SK-MEL-5 (cell line): ENCODE measurements at places on chromosomes 1 and 21.

- no peak for DNase-seq
These were observed 66.5 kb downstream of the FCRL5 start for GRCh38 chr1:157485793-157486192.

GRCh38 chr1:25356848-25357247 is 18.7 kb downstream of the TMEM50A start:
- no peak for DNase-seq

GRCh38 chr1:246597340-246597739 is 31.1 kb downstream of the CNST start:
- no peak for DNase-seq

GRCh38 chr1:65265296-65265650 is 44.1 kb upstream of the DNAJC6 start:
- DNase-seq = no peak

DNA sequence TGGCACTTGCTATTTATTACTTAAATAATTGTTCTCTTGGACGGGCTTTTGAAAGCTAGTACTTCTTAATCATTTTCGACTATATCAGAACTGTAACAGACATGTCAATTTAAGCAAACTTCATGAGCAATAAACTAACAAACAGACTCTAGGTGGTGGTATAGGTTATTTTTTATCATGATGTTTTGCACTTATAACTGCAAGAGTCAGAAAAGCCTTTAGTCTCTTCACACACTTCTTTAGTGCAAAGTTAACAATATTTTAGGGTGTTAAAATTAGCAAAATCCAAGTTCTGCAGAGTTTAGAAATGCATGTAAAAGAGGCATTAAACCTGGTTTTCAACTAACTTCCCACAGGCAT is 2.2 kb downstream of the NRIP1 start:
- peak; percentile 11 for DNase-seq

DNA sequence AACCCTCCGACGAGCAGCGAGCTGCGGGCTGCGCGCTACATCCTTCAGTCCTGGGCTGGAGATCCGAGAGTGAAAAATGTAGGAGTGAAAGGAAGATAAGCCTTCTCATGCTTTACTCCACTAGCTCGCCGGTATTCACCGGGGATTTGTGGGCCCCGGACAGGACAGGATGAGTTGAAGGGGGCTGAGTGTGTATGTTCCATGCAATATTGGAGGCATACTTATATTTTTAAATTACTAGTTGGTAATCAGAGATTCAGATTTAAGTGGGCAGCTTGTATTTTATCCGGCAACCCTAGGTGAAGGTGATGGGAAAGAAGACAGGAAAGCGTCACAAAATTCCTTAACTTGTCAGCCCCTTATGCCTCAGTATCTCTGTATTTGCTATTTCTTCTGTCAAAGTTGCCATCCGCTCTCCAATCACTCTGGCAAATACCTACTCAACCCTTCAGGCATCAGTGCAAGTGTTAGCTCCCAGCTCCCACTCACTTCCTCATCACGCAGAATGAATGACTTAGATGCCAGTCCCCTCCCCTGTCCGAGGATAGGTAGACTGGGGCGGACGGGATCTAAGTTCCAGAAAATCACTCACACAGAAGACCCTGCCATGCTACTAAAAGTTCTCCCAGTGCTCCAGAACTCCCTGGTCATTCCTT is 503 bp upstream of the PIGM start:
- DNase-seq = peak; percentile 9

- DNase-seq = no peak
These were observed 289.4 kb downstream of the CHRM3 start for GRCh38 chr1:239675735-239676134.

- DNase-seq = no peak
These were observed 147.1 kb downstream of the HHAT start for GRCh38 chr1:210475806-210476205.

DNA sequence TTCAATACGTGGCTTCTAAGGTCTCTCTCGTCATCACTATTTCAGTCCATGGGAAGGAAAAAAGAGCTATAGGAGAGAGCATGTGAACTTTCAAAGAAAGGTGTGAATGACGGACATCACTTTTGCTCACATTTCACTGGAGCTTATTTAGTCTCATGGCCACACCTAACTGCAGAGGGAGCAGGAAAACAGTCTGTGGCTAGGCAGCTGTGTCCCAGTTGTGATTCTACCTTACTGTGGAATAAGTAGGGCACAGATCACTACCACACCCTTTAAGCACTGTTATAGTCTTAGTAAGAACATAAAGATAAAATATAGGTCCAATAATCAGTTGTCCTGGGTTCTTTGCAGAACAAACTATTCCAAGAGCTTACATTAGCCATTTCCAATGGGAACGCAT is 192.9 kb downstream of the NRIP1 start:
- DNase-seq = no peak

GRCh38 chr21:15293240-15293639 is 228.4 kb upstream of the NRIP1 start:
- DNase-seq = peak; percentile 19
